ENCODE measurements at places on chromosomes 3 and 15. TPM values are rescaled to one million over a fixed set of nuclear protein-coding genes. Genes with fewer than 3 reads are reported as not detected.
A peak's percentile ranks its signal among the peaks of the same experiment; 100 is the strongest.

DNA sequence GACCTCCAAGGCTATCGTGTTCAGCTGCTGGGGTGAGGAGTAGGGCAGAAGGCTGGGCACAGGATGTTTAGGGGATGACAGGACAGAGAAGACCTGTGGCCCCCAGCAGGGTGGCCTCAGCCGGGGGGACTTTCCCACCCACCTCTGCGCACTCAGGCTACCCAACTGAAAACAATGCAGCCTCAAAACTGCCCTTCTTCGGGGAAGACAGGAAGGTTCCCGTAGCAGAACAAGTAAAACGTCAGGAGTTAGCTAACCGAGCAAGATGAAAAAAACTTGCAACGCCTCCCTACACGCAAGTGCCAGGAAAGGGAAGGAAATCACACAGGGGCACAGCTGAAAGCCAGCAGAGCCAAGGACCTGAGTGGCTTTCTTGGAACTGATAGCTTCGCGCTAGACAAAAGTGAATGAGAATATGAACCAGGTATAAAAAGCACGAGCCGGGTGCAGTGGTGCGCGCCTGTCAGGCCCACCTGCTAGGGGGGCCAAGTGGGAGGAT lies 38.4 kb upstream of the FURIN start:
- ATAC-seq: peak; percentile 69

- no peak for ATAC-seq
These were observed 30.5 kb upstream of the CHL1 start for GRCh38 chr3:166071-166470.

DNA sequence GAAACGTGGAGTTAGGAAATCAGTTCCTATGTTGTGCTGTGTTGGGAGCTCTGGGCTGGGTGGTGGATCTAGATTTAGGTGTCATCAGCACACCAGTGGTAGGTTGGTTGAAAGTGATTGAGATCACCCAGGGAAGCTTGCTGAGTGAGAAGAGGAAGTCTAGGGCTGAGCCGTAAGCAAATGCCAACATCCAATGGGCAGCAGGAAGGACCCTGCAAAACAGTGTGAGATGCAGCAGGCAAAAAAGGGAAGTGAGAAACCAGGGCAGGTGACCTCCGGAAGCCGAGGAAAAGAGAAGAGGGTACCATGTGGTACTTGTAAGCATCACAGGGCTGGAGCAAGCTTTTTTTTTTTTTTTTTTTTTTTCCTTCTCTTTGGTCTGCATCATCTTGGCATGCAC lies 15.9 kb upstream of the COPG1 start:
- peak; percentile 66 for ATAC-seq

GRCh38 chr15:63046917-63047760 lies 4.6 kb downstream of the TPM1 start:
- peak; percentile 0 for ATAC-seq

GRCh38 chr15:22951381-22952280 lies 28.5 kb downstream of the CYFIP1 start:
- no peak for ATAC-seq

- ATAC-seq: no peak
These were observed 27.6 kb upstream of the MTHFS start for GRCh38 chr15:79924379-79924778.

GRCh38 chr3:12916159-12916558 lies 74.8 kb upstream of the RPL32 start:
- ATAC-seq: no peak

GRCh38 chr3:57274845-57275244 lies 17.6 kb downstream of the ASB14 start:
- no peak for ATAC-seq

- no peak for ATAC-seq
These were observed 5.5 kb downstream of the FAM81A start for GRCh38 chr15:59443341-59444072.

GRCh38 chr3:46712191-46713049 lies 5.2 kb downstream of the PRSS50 start:
- no peak for ATAC-seq

GRCh38 chr3:97835761-97836160 lies 13.9 kb downstream of the CRYBG3 start:
- ATAC-seq: no peak

DNA sequence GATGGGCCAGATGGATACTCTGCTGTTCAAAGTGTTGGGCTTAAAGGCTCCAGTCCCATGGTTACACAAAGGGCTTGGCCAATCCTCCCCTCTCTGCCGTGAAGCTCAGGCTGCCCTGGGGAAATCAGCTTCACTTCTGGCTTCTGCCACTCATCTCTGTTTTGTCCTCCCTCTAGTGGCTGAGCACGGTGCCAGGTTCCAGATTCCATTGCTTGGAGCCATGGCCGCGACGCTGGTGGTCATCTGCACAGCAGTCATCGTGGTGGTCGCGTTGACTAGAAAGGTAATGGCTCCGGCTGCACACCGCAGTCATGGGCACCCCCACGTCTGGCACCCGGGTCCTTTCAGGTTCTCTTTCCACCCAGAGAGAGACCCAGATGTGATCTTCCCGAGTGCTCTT lies 5.6 kb downstream of the TIGIT start:
- ATAC-seq: no peak

The XYLB gene
- total RNA-seq: 2.2 TPM

The CHL1 gene
- total RNA-seq: 49.2 TPM

The TRPC1 gene
- total RNA-seq: 21.8 TPM

The RTP3 gene
- not detected for total RNA-seq

The CYP11A1 gene
- total RNA-seq: 3.4 TPM

The NR1I2 gene
- total RNA-seq: not detected

The MAGI1 gene
- 17.2 TPM for total RNA-seq

The CDCP1 gene
- 4.3 TPM for total RNA-seq

Data from gastroesophageal sphincter (tissue), 4 donors.